ENCODE measurements at places on chromosomes 16 and 17. TPM values are rescaled to one million over a fixed set of nuclear protein-coding genes. Genes with fewer than 3 reads are reported as not detected.

The MAF gene
- total RNA-seq, result 16.5 TPM

The TOM1L1 gene
- total RNA-seq, result 10.1 TPM

The TBC1D3I gene
- 0.49 TPM for total RNA-seq

The GLIS2 gene
- total RNA-seq, result 5.7 TPM

The RNF112 gene
- 21.6 TPM for total RNA-seq

The TEX19 gene
- total RNA-seq, result not detected

The DNAJA3 gene
- 21.1 TPM for total RNA-seq

The EZH1 gene
- 26.6 TPM for total RNA-seq

The KRT25 gene
- total RNA-seq, result 0.49 TPM

The SMG6 gene
- 22.1 TPM for total RNA-seq

The TP53TG3E gene
- total RNA-seq, result not detected

The LLGL2 gene
- 0.74 TPM for total RNA-seq

The ACSM3 gene
- 0.49 TPM for total RNA-seq

The AURKB gene
- total RNA-seq, result 1.5 TPM

The OTOP2 gene
- not detected for total RNA-seq

The GGA3 gene
- total RNA-seq, result 13.8 TPM

The ENGASE gene
- 16.7 TPM for total RNA-seq

The ERI2 gene
- total RNA-seq, result 18.7 TPM

The C1QL1 gene
- total RNA-seq, result 2.7 TPM

The MMP25 gene
- total RNA-seq, result 0.49 TPM

The CACNG5 gene
- 0.98 TPM for total RNA-seq

The HOXB7 gene
- total RNA-seq, result not detected

The NOXO1 gene
- 0.98 TPM for total RNA-seq

The SLC16A13 gene
- total RNA-seq, result 0.25 TPM

The CAPNS2 gene
- total RNA-seq, result 0.25 TPM

The C1QTNF8 gene
- total RNA-seq, result under 0.01 TPM

The CCDC200 gene
- total RNA-seq, result not detected

The ADGRG3 gene
- 0.49 TPM for total RNA-seq

The GAST gene
- not detected for total RNA-seq

The CCDC57 gene
- total RNA-seq, result 16.2 TPM

The PRR35 gene
- not detected for total RNA-seq

The TP53TG3B gene
- not detected for total RNA-seq

The CLEC3A gene
- total RNA-seq, result not detected

The DNAI2 gene
- total RNA-seq, result 0.25 TPM

The CA7 gene
- not detected for total RNA-seq

The NAGS gene
- total RNA-seq, result 0.25 TPM

The TP53TG3C gene
- not detected for total RNA-seq

The MT1A gene
- not detected for total RNA-seq

The MTSS2 gene
- 45.5 TPM for total RNA-seq

The TEKT1 gene
- total RNA-seq, result 2.0 TPM

The OR1A1 gene
- not detected for total RNA-seq

The C16orf46 gene
- total RNA-seq, result 3.7 TPM

The KRTAP1-1 gene
- not detected for total RNA-seq

The TEKT3 gene
- 0.49 TPM for total RNA-seq

The TXNL4B gene
- 13.0 TPM for total RNA-seq

The P2RX5 gene
- 7.9 TPM for total RNA-seq
